ENCODE measurements at places on chromosomes 13 and 19.

GRCh38 chr13:98784666-98785065 is 32.2 kb upstream of the SLC15A1 start:
- no peak for DNase-seq

DNA sequence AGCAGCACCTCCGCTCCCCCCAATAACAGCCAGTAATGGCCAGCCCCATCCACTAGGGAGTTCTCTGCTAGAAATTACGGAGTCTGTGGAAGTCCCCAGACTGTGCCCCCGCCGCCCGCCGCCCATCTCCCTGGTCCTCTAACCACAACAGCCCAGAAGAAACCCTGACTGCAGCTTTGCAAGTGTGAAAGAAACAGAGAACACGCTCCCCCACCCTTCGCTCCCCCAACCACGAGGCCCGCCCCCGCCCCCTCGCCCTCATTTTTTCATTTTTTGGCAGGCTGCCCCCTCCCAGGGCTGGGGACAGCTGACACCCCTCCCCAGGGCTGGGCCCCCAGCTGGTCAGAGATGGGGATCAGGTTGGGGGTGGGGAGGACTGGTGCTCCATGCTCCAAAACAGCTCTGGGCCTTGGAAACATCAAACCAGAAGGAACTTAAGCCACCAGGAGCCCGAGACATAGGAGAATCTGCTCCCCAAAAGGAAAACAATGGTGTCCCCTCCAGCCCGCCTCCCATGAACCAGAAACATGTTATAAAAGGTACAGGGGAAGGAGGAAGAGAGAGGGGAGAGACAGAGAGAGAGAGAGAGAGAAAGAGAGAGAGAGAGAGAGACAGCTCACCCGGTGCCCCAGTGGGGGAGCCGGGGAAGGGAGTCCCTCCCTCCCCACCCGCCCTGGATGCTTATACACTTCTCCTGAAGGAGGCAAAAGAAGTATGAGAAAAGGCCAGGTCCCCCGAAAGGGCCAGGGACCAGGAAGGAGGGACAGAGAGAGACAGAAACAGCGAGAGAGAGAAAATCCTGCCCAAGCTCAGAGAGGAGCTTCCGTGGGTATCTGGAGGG is 29.8 kb upstream of the ASF1B start:
- DNase-seq, result no peak

- peak; percentile 33 for DNase-seq
These were observed 690 bp downstream of the KMT2B start for GRCh38 chr19:35718345-35719041.

DNA sequence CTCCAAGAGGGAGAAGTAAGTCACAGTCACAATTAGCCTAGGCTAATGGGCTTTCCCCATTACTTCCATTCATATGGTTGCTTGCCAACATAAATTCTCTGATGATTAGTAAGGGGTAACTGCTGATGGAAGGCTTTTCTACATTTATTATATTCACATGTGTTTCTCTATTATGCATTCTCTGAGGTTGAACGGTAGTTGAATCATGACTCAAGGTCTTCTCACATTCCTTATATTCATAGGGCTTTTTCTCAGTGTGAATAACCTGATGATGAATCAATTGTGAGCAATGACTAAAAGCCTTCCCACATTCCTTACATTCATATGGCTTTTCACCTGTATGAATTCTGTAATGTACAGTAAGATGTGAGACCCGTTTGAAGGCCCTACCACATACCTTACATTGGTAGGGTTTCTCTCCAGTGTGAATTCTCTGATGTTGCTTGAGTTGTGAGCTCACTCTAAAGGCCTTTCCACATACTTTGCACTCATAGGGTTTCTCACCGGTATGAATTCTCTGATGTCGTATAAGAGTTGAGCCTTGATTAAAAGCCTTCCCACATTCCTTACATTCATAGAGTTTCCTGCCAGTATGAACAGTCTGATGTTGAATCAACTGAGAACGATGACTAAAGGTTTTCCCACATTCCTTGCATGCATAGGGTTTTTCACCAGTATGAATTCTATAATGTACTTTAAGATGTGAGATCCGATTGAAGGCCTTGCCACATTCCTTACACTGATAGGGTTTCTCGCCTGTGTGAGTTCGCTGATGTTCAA is 9.3 kb downstream of the ZNF582 start:
- DNase-seq, result no peak

- DNase-seq, result no peak
These were observed 2.6 kb downstream of the VAV1 start for GRCh38 chr19:6774821-6775707.

DNA sequence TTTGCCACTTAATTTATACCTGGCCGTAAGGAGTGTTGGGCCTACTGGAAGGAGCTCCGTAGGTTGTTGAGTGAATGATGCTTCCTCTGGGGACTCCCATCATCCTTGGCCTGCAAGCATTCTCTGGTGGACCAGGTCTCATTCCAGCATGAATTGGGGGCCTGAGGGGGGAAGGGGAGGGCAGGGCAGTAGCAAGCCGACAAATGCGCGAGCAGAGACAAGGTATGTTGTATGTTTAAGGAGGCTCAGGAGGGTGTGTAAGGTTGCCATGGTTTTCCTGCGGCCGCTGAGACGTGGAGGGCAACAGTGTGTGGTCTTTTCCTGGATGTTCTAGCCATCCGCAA is 749 bp downstream of the ZNF264 start:
- DNase-seq, result peak; percentile 14

GRCh38 chr13:46783504-46783903 is 13.5 kb downstream of the ESD start:
- DNase-seq, result no peak

DNA sequence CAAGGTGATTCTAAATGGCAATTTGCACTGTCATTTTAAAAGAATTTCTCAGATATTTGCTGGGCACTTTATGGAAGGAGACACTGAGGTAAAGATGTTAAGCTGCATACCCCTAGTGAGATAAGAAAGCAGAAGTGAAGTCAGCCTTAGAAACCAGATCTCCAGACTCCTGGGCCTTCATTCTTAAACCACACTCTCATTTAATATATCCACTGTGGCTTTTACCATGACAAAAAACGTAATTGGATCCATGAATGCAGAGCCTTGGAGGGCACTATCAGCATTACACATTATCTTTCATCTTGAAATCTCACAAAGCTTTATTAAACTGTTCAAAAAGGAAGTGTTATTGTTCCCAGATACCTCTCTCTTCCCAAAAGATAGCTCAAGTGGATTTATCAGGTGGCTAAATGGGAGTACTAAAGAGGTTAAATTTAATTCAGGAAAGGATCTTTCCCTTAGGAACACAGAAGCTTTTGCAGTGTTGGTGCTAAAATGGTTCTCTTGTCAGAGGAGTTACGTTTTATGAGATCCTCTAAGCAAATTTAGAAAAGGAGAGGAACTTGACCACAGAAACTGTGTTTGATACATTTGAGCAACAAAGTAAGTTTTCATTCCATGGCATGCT is 1060.4 kb downstream of the EFNB2 start:
- DNase-seq, result no peak

DNA sequence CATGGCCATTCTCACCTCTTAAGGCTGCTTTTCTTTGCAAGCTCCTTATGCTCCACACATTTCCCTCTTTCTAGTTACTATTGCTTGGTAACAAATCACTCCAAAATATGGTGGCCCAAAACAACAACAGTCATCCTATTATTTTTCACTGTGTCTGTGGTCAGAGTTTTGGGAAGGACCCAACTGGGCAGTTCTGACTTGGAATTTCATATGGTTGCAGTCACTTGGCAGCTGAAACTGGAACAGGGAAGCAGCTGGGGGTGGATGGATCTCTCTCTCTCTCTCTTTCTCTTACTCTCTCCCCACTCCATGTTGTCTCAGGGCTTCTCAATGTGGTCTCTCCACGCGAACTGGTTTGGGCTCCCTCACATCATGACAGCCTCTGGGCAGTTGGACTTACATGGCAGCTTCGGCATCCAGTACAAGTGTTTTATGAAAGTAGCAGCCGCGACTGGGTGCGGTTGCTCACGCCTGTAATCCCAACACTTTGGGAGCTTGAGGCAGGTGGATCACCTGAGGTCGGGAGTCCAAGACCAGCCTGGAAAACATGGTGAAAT is 39.6 kb downstream of the NUMBL start:
- peak; percentile 89 for DNase-seq

DNA sequence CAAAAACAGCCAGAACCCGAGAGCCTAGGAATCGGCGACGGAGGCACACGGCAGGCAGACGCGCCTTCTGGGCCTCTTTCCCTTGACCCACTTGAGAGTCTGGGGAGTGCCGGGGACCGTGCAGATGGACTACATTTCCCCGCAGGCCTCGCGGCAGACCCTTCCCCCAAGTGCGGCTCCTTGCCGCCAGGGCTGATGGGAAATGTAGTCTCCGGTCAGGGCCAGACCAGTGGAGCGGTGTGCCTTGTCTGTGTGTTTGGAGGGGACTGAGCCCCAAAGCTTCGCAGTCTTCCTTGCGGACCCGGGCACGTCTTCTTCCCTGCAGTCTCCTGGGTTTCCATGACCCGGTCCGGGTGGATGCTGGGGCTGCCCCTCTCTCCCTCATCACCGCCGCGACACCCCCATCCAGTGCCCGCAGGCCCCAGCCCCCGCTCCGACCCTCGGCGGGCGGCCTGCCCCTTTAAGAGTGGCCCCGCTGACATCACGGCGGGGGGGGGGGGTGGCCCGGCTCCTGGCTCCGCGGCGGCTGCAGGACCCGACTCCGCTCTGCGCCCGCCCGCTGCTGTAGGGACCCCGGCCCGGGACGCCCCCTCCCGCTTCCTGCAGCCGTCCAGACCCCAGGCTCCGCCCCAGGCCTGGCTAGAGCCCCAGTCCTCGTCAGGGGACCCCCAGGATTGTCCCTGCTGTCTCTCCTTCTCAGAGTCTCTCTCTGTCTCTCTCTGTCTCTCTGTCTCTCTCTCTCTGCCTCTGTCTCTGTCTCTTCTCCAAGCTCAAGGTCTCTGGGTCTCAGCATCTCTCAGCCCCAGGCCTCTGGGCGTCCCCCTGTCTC is 758 bp upstream of the CACNG7 start:
- DNase-seq, result peak; percentile 56

- DNase-seq, result no peak
These were observed 22.5 kb downstream of the CPB2 start for GRCh38 chr13:46082324-46082723.

GRCh38 chr19:2166741-2167738 is 3.3 kb downstream of the DOT1L start:
- DNase-seq, result peak; percentile 79

DNA sequence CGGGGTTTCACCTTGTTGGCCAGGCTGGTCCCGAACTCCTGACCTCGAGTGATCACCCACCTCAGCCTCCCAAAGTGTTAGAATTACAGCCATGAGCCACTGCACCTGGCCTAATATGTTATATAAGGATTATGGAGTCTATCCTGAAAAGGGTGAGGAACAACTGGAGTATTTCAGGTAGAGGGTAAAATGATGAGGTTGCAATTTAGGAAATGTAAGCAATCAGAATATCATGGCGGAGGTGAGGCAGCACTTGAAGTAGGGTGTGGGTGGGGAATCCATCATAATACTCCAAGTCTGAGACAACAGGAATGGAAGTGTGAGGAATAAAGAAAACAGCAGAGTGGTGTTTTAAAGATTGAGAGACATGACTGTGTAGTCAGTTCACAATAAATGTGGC is 582.2 kb downstream of the FGF9 start:
- no peak for DNase-seq

DNA sequence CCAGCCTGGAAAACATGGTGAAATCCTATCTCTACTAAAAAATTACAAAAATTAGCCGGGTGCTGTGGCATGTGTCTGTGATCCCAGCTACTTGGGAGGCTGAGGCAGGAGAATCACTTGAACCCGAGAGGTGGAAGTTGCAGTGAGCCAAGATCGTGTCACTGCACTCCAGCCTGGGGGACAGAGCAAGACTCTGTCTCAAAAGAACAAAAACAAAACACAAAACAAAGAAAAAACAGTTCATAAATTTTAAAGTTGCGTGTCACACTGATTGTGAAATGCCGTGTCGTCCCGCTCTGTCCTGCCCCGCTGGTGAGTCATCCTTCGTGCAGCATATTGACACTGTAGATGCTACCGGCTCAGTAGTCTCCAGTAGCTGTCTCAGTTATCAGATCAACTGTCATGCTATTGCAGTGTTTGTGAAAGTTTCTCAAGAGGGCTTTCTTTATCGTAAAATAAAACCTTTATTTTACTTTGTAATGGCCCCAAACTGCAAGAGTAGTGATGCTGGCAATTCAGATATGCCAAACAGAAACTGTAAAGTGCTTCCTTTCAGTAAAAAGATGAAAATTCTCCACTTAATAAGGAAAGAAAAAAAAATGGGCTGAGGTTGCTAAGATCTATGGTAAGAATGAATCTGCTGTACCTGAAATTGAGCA is 36.4 kb upstream of the IGFL1 start:
- peak; percentile 89 for DNase-seq

DNA sequence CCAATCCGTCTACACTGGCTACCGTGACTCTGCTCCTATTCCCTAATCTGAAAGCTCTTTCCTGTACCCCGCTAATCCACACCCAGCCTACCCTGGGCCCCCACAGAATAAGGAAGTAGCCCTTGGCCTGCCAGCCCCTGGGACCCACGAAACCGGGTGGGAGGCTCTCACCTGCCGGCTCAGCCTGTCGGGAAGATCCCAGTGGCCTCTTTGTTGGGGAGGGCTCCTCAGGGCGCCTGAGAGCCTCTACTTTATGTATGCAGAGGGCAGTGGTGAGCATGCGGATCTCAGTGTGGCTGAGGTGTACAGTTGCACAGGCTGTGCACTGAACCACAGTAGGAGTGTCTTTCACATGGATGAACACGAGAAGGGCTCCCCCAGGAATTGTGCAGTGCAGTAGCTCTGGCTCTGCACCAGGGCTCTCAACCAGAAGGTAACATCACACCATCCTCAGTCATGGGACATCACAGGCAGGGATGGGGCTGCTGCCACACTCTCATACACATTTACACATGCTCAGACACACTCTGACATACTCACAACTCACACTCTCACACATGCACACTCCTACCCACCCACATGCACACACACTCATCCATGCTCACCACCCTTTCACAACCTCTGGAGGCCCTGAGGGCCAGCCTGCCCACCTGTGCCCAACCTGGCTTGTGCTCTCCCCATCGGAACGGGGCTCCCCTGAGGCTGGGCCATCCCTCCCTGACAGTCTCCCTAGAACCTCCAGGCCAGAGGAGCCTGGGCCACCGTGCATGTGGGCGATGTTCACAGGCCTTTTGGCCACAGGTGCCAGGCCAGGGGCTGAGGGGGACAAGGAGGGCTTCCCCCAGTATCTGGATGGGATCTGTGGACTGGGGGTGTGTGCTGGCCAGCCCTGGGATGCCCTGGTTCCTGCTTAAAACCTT is 135.0 kb downstream of the URI1 start:
- no peak for DNase-seq

DNA sequence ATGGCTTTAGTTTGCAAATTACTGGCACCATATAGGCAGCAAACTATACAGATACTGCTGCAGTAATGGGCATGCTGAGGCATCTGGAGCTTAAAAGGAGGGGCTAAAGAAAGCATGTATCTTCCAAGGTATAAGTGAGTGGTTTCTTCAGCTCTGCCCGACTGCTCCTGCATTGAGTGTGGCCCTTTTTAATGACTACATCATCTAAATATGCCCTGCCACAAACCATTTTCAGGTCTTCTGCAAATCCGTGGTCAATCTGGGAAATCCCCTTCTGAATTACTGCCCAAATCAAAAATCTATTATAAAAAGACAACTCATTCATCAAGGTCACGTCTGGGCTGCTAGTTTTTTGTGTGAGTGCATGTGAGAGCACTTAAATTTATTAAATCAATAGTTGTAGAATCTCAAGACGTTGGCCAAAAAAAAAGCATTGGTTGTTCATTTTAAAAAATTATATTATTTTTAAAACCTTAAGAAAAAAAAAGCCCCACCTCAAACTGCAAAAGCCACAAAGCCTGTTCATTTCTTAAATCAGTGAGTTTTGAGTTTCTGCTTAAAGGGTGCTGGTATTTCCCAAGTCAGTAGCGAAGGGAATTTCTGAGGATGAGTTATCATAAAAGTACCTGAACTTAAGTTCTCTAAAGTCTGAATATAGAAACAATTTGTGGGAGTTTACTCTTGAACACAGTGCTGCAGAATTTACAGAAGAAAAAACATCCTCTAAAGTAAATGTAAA is 16.3 kb downstream of the LCP1 start:
- no peak for DNase-seq
